ENCODE measurements at places on chromosomes 7 and 10.
A peak's percentile ranks its signal among the peaks of the same experiment; 100 is the strongest.

DNA sequence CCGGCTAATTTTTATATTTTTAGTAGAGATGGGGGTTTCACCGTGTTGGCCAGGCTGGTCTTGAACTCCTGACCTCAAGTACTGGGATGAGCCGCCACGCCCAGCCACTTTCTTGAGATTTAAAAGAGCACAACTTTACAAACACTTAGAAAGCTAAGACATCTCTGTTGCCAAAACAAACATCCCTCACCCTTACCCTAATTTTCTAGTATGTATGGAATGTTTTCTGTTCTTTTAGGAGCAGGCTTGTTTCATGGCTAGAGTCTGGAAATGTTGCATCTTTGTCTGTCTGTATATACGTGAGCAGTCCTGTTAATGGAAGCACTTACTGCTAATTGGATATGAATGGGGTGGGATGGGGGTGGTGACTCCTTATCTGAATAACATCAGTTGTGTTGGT is 2.9 kb downstream of the OLAH start:
- peak; percentile 8 for DNase-seq

- DNase-seq = no peak
Observed at GRCh38 chr10:35364808-35365207, 28.5 kb downstream of the CCNY start.

DNA sequence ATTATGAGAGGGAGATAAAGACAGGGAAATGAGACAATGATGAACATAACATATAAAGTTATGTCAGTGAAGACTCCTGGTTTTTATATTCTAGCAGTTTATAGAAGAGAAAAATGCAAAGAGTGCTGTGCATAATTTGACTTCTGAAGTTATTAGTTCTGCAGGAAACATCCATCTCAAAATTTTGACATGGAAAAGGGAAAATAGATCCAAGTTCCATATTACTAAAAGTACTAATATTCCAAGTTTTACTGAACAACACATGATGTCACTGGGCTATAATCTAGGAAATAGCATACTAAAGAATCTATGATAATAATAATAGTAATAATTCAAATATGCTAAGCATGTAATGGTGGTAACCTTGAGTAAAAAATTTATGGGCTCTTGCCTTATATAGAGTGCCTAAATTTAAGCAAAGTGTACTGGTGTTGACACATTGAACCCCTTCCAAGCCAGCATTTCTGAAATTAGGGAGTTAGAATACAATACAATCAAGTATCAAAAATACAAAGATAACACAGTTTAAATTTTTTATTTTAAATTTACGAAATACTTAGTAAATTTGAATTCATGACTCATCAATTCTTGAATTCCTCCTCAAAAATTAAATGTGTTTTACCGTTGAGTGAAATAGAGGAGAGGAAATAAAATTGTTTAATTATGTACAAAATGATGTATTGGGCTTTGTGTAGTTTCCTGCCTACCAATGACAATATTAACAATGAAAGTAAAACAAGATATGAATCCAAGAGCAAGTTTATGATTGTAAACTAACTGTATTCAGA is 102.8 kb upstream of the KCND2 start:
- DNase-seq = no peak

GRCh38 chr7:96285579-96285978 is 36.3 kb downstream of the SLC25A13 start:
- no peak for DNase-seq

- peak; percentile 88 for DNase-seq
Observed at GRCh38 chr10:3782451-3783315, 2.3 kb downstream of the KLF6 start.

DNA sequence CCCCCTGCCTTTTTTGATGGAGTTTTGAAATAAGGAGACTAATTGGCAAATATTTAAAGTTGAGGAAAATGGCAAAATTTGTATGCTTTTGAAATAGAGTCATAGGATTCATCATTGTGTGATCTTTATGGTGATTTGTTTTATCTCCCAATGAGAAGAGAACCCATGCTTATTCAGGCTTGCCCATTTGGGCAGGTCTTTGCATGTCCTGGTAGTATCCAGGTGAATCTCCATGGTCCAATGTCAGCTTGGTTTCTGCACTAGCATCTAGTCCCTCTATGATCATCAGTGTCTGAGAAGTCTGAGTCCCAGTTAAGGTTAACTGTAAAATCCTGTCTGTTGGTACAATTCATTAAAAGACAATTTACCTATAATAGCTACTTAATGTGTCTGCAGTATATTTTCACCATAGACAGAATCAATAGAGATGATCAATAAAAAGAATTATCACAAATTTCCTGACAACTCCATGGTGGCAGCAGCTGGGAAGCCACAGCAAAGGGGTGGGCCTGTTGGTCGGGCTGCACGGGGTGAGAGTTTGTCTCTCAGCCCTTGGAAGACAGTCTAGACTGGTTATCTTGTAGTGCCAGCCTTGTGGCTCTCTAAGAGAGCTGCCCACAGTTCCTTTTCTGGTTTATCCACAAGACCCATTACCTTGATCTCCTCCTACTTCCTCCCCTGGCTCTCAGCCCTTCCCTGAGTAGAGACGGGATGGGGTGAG is 22.2 kb upstream of the BMPER start:
- no peak for DNase-seq

- DNase-seq = no peak
Observed at GRCh38 chr7:5381071-5381772, 42.4 kb downstream of the TNRC18 start.

- peak; percentile 78 for DNase-seq
Observed at GRCh38 chr10:125149036-125149679, 11.2 kb downstream of the CTBP2 start.

DNA sequence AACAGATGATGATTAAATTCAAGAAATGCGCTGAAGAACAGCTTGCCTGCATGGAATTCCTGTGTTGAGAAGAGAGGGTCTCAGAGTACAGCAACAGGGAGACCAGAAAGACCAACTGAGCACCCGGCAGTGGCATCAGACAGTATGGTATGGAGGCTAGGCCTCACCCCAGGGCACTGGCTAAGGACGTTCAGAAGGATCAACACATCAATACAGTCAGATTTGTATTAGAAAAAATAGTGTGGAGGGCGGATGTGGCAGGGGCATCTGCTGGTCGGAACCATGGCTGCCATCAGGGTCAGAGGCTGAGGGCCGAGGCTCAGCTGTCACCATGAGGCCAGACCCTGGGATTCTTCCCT is 142.1 kb downstream of the ADARB2 start:
- no peak for DNase-seq

DNA sequence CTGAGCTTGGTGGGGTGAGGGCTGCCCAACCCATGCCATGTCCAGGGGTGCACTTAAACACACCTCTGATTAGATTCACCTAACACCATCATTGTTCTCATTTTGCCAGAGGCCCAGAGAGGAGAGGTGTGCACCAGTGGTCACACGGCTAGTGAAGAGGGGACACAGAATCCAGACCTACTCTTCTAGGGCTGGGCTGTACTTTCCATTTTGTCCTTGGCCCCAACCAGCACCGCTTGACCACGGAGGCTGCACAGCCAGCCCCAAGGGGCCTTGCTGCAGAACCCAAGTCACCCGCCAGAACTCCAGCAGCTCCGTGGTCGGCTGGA is 246 bp upstream of the WDFY4 start:
- DNase-seq = no peak

GRCh38 chr10:35986756-35987502 is 344.8 kb upstream of the FZD8 start:
- no peak for DNase-seq

DNA sequence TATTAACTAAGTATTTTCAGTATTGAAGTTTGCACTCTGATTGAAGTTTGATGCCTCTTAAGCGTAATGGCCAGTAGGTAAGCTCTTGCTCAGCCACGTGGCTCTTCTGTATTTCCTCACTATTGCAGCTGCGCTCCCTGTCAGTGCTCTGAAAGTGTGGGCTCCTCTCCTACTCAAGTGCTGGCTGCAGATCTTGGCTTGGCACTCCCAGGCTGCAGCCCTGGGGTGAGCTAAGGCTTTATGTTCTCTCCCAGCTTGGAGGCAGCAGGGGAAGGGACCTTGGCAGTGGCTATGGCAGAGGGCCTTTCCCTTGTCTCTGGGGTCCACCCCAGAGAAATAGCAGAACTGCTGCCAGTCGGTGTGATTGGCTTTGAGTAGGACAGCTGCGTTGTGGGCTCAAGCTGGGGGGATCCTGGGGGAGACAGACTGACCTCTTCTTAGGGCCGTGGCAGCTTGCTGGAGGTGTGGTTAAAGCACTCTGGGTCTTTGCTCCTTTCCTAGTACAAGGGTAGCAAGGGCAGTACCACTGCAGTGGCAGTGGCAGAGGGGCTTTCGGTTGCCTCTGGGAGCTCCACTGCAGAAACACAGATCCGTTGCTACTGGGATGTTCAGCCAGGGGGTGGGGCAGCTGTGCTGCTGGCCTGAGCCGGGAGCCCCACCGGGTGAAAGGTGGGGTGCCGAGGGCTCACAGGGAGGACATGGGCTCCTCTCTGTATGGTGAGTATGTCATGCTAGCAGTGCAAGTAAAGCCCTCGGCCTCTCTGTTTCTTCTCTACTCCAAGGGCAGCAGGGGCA is 100.5 kb downstream of the GLCCI1 start:
- DNase-seq = no peak

DNA sequence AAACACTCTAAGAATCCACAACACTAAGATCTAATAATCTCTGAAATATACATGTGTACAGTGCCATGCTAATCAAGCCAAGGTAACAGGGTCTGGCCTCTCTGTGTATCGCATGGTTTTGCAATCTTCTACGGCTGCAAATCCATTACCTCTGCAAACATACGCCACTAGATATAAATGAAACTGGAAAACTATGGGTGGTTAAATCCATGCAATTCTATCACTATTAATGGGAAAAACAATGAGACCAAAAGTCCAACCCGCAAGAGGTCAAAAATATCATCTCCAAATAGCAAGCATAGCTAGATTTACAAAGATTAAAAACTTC is 23.0 kb downstream of the SGCE start:
- DNase-seq = no peak

DNA sequence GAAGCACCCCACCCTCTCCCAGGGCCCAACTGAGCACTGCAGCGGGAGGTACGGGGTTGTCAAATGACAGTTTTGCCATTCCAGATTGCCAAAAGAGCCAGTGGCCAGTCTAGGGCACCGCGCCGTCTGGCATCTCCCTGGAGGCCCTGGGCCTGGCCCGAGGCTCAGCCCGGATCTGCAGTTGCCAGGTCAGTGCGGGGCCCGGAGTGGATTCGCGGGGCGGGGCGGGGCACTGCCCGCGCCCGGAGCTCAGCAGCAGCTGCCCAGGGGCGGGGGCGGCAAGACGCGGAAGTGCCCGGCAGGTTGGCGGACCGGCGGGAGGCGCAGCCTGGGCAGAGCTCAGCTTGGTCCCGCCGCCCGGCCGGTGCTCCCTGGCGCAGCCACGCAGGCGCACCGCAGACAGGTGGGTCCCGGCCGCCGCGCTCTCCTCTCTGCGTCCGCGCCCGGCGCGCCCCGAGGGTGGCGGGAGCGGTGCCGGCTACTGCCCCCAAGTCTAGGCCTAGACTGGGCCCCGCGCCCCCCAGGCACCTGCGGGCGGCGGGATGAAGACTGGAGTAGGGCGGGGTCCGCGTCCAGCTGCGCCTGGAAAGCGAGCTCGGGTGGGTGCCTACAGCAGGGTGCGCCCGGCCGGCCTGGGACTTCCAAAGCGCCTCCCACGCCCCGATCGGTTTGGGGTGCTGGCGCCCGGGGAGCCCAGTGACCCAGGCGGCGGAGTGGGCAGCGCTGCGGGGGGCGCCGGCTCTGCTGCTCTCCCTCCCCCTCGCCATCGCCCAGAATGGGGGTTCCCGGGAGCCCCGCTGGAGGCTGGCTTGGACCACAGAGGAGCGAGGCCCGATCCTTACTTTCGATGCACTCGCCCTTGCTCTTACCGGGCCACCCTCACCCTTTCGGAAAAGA is at the start of gene IRF5:
TSS of gene IRF5 (plus strand) at position 281 of the 897 bp plus-strand sequence. CDS start 4,155 bp downstream, outside the sequence.
- DNase-seq = peak; percentile 33

DNA sequence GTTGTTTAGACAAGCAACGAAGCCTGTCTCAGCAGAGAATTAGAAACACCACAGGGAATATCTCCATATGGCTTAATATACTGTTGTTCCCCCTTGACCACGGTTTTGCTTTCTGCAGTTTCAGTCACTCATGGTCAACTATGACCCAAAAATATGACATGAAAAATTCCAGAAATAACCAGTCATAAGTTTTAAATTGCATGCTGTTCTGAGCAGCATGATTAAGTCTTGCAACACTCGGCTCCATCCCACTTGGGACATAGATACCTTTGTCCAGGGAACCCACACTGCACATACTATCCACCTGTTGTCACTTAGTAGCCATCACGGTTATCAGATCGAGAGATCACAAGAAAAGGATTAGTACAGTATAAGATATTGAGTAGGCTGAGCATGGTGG is 60.7 kb upstream of the FOXK1 start:
- peak; percentile 12 for DNase-seq

DNA sequence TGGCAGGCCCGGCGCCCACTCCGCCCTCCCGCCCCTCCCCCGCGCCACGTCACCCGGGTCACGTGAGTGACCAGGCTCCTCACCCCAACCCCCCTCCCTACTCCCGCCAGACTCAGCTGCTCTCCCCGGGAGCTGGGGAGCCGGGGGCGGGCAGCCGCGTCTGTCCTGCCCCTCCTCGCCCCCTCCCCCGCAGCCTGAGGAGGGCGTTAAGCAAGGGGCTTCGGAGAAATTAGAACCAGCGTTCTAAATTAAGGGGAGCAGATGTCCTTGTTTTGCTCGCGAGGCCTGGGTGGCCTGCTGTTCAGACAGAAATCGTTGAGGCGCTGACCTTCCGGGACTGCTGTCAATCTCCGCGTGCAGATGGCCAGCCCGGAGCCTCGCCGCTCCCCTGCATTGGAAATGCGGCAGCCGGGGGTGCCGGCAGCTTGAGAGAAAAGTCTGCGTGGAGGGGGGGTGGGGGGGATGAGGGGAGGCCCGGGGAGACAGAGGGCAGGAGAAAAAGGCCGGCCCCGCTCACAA is 102.2 kb upstream of the ZNF438 start:
- peak; percentile 55 for DNase-seq

DNA sequence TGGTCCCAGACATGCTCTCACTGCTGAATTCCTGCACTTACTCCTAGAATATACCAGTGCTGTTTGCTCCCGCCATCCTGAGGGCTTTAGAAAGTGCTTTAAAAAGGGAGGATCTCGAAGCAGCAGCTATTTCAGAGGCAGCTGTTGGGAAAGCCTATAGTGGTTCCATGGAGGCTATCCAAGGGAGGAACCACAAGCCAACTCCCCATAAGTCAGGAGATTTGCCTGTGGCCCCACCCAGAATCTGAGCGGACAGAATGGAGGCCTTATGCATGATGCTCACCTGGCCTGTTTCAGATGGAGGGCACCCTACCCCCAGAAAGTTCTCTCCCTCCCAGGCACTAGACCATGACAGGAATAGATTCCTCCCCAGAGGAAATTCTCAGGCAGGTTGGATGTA is 2.3 kb upstream of the KCNIP2 start:
- DNase-seq = no peak

DNA sequence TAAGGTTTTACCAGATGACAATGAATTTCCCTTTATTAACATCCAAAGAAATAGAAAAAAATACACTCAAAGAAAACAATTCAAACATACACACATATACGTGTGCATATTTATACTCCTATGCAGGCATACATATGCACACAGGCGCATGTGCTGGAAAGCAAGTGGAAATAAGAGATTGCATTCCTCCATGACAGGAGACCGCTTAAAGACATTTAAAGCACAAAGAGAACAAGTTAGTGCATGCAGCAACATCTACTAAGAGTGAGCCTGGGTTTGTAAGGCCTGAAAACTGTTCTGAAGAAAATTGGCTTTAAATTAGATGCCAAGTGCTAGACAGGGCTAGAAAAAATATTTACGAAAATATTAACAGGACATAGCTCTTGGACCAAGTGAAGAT is 40.1 kb upstream of the PPP1R17 start:
- no peak for DNase-seq

Measured in kidney glomerular epithelial cell (primary cell).